Bronchial epithelial cell (primary cell): ENCODE measurements at places on chromosomes 5 and 9. TPM values are rescaled to one million over a fixed set of nuclear protein-coding genes. Genes with fewer than 3 reads are reported as not detected.

The ENTPD2 gene
- 0.79 and 1.2 TPM in 2 replicates for total RNA-seq

The SAXO1 gene
- not detected in 2 replicates for total RNA-seq

The KIF4B gene
- under 0.01 and 0.13 TPM in 2 replicates for total RNA-seq

The ABO gene
- 1.8 and 1.9 TPM in 2 replicates for total RNA-seq

The CNTNAP3B gene
- total RNA-seq, result 6.4 and 11.1 TPM in 2 replicates

The PCDHGC5 gene
- total RNA-seq, result 0.26 and 0.77 TPM in 2 replicates

The FAM169A gene
- total RNA-seq, result 12.1 and 21.5 TPM in 2 replicates

The CXCL14 gene
- 0.26 and 1.3 TPM in 2 replicates for total RNA-seq

The SMIM33 gene
- total RNA-seq, result not detected in 2 replicates

The ENHO gene
- total RNA-seq, result 0.13 TPM in 1 of 2 replicates, not detected in the other

The SLC36A2 gene
- not detected in 2 replicates for total RNA-seq

The GABRA6 gene
- not detected in 2 replicates for total RNA-seq

The CAMK2A gene
- under 0.01 TPM in 1 of 2 replicates, not detected in the other for total RNA-seq

The KIF12 gene
- total RNA-seq, result 0.26 TPM in 1 of 2 replicates, not detected in the other
